Fibroblast of skin of right biceps (primary cell): ENCODE measurements at places on chromosomes 6 and 20.

DNA sequence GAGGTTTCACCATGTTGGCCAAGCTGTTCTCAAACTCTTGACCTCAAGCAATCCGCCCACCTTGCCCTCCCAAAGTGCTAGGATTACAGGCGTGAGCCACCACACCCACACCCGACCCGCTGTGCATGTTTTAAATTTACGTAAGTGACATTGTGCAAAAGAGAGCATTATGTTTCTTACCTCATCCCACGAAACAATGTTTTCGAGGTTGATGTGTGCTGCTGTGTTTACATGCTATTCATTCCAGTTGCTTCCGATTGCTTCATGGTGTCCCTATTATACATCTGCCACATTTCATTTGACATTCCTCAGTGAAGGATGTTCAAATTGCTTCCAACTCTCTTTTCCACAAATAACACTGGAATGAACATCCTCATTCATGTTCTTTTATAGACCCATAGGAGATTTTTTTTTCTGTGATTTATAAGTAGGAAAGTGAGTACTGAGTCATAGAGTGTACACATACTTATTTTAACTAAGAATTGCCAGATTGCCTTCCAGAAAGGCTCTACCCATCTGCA is 403.9 kb upstream of the JARID2 start:
- DNase-seq: peak; percentile 98

DNA sequence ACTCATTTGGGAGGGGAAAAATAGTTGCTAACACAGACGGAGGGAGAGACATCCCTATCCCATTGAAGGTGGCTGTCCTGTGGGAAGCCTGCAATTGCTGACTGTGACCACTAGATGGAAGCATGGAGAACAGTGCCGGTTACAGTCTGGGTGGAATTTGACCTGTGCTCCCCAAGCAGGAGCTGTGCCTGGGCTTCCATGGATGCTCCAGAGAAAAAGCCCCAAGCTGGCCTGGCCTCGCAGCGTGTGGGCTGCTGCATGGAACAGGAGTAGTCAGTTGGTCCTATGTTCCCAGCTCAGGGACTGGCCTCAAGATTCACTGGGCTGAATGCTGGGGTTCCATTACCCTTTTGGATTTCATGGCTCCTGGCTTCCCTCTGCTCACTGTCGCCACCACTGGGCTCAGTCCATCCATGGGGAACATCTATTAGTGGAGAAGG is 116.3 kb upstream of the CHD6 start:
- peak; percentile 28 for DNase-seq

DNA sequence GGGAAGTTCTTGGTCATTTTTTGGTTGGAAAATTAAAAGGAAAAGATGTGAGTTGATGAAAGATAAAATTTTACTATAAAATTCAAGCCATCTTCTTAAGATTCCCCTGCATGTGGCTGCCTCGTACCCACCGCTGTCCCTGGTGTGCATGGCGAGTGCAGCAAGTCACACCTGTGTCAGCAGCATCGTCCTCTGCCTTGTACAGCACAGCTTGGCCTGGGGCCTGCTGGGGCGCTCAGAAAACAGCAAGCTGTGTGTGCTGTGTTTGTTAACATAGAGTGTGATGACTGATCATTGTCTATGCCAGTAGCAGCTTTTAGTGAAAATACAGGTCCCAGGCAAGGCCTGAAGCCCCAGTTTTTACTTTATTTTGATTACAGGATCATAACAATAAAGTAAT is 56.7 kb downstream of the FAM120B start:
- DNase-seq: no peak

GRCh38 chr20:19889011-19889953 is 127.9 kb upstream of the NAA20 start:
- DNase-seq: peak; percentile 71

GRCh38 chr6:161594412-161594811 is 320.6 kb upstream of the AGPAT4 start:
- no peak for DNase-seq

DNA sequence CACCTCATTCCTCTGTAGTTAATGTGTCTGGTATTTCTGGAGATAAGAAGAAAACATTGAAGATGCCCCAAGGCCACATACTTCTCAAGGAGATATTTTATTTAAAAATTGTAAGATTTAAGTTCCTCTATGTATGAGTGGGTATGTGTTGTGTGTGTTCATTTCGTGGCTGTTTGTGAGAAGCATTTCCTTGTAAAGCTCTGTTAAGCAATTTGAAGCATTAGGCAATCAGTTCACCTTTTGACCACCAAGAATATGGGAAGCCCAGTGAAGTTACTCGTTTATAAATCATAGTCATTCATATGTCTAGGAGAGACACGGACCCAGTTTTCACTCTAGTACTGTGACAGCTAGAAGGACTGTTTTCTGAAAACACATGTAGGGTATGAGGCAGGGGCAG is 717.6 kb upstream of the MAP3K7 start:
- no peak for DNase-seq

GRCh38 chr6:159677506-159678165 is 15.4 kb downstream of the SOD2 start:
- DNase-seq: no peak

GRCh38 chr6:152636609-152637295 is 410 bp downstream of the SYNE1 start:
- DNase-seq: peak; percentile 33

GRCh38 chr6:139891471-139891870 is 517.0 kb upstream of the CITED2 start:
- peak; percentile 76 for DNase-seq

- no peak for DNase-seq
Observed at GRCh38 chr6:11552442-11552841, 14.9 kb downstream of the TMEM170B start.

DNA sequence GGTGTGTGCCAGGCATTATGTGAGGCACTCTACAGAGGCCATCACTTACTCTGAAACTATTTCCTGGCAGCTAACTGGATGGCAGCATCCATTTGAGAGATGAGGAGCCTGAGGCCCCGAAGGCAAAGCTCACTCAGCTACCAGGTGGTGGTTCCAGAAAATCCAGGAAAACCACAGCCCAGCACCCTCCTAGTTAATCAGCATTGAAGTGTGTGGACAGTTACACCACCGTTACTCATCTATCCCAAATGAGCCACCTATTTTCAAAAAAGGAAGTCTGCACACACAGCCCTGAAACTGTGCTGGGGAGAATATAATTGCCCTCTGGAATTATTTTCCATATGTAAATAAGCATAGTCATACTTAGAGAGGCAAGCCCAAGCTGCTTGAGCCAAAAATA is 67.4 kb downstream of the CNBD2 start:
- peak; percentile 38 for DNase-seq

DNA sequence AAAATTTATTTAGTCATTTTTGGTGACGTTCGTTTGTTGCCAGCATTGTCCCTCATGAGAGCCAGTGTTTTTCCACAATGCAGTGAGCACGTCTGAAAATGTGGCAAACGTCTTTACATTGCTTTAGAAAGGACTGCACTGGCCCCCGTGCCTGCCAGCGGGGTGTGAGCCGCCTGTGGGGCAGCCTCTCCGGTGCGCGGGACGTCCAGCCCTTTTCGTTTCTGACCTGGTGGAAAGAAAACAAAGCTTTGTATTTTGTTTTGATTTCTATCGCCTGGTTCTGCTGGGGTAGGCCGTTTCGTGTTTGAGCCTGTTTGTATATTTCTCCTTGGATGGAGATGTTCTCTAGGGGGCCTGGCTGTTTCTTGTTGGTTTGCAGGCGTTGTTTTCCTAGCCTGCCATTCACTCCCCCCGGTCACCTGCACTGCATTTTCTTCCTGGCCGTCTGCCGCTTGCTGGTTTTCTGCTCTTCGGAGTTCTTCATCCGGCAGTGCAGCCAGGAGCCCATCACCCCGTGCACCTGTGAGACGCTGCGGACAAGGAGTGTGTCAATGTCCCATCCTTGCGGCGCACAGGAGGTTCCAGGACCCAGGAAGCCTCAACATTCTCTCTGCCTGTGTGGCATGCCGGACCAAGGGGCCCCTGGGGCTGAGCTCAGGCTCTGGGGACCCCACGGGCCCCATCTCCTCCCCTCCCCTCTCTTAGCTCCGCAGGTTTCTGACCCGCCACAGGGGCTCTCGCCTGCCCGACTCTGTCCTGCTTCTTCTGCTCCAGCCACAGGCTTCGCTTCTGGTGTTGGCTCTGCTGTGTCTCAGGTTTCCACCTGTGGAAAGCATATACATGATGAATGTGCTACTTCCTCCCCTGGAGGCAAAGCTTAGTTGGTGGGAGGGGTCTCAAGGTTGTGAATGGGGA is 100.5 kb downstream of the CDH4 start:
- DNase-seq: no peak

DNA sequence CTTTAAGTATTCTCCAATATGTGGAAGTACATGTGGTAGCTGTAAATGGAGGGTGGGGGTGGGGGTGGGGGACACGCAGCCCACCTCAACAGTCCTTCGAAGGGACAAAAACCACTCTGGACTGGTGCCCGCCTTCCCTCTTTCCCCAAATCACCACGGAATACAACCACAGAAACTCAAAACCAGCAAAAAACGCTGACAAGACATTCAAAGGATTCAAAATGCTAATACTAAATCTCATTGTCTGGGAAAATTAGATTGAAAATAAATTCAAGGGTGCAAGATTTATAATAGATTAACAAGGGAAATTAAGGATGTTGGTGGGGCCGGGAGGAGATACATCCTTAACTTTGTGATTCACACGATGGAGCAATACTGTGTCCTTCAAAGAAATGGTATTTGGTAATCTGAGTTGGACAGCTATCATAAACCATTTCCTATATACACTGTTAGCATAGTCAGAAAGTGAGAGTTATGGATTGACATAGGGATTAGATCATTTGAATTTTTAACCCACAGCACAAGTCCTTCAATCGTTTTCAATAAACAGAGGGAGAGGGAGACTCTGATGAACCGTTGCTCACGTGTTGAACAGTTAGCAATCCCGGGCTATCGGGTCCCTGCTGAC is 766 bp upstream of the TBC1D22B start:
- DNase-seq: peak; percentile 23

DNA sequence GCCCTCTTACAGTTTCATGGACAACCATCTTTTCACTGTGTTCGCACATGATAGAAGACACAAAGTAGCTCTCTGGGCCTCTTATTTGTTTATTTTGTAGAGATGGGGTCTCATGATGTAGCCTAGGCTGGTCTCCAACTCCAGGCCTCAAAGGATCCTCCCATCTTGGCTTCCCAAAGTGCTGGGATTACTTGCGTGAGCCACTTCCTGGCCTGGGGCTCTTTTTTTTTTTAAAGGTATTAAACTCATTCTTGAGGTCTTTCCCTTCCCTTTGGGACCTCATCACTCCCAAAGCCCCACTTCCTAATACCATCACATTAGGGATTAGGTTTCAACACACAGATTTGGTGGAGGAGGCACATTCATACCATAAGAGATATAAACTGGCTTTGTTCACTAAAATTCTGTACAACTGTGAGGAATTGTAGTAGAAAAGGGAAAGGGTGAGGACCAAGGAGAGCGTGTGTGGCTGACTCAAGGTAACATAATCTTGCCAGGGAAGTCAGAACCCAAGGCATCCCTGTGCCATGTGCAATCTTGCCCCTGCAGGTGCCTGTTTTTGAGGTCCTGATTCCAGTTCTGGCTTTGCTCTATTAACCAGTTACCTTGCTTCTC is 45.5 kb downstream of the EIF2S2 start:
- peak; percentile 56 for DNase-seq

GRCh38 chr6:30075094-30075789 is at the start of gene RNF39:
RNF39 (minus strand) TSS chr6:30075769; CDS start chr6:30075585, 184 bp downstream.
- no peak for DNase-seq

- peak; percentile 52 for DNase-seq
Observed at GRCh38 chr6:45532721-45533210, 155.0 kb upstream of the SUPT3H start.

DNA sequence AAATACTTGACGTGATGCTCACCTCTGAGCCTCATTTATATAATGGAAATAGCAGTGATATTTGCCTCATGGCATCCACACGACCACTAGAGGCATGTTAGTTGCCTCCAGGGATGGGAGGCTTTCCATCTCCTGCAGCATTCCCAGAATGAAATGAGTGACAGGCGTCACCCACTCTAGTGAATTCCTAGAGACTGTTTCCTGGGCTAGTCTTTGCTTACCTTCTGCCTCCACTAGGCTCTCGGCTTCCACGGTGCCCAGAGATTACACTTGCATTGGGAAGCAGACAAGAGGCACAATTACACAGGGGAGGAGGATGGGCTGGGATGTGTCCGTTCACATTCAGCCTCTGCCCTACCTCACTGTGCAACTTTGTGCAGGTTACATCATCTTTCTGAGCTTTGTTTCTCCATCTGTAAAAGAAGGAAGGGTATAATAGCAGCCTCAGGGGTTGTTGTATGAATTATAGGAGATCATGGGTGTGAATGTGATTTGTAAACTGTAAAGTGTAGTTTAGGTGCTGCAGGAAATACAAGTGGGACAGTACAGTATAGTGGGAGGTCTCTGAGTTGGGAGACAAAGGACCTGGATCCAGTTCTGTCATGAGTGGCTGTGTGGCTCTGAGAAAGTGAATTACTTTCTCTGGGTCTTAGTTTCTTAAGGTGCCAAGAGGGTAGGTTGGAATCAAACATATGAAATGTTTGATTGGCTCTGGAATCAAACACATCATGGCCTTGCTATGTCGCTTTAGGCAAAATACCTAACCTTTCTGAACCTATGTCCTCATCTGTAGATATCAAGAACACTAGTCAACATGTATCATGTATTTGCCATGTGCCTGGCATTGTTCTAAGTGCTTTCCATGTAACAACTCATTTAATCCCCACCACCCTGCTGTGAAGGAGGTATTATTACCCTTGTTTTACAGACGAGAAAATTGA is 3.6 kb upstream of the VSTM2L start:
- no peak for DNase-seq

GRCh38 chr6:10513544-10513943 is 7.6 kb upstream of the GCNT2 start:
- no peak for DNase-seq

- DNase-seq: no peak
Observed at GRCh38 chr20:47672886-47673670, 112.2 kb downstream of the SULF2 start.

DNA sequence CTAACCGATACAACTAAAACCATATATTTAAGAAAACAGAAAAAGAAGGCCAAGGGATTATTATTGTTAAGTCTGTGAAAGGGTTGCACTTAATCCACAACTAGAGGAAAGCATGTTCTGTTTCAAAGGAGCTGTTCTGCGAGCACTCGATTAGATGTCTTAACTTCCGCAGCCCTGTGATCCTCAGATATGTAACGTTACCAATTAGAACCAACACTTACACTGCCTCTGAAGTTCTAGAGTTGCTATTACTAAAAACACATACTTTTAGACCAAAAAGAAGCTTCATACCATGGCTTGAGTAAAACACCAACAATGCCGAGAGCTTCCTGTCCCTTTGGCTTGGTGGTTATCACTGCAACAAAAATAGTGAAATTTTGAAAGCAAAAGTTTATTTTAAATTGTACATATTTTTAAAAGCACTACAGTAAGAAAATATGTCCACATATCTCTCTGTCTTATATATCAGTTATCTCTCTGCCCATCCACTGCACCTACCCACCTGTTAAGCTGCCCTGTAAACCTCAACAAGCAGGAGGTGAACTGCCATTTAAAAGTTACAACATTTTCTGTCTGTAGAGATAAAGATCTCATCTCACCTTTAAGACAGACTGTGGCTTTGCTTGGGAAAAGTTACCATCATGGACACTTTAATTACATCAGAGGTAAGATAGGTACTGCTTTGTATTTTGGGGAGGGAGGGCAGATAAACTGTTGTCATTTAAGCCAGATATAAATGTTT is 7.1 kb upstream of the DUSP22 start:
- DNase-seq: no peak
